ENCODE measurements at places on chromosomes 12 and 14.

- no peak for DNase-seq
Measured at GRCh38 chr14:70995671-70996070, 88.4 kb downstream of the PCNX1 start.

DNA sequence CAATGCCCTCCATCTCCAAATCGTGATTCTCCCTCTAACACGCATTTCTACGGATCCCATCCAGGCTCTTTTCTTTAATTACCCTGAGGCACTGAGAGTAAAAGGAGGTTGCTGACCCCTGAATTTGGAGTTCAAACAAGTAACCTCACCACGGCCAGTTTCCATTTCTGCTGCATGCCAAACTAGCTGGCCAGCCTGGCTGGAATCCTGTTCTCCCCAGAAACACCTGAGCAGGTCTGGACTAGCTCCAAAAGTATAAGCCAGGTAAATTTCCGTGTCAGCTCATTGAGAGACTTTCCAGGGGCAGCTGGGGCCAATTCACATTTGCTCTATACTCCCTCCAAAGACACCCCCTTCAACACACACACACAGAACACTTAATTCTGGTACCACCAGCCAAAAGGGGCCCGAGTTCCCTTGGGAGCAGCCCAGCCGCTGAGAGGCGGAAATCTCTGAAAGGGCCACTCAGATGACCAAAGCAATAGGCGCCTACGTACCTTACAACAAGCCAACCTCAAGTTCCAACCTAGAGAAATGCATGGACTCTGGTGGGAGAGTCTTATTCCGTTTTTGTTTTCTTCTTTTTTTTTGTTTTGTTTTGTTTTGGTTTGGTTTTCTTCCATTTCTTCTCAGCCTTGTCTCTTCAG, 131.4 kb downstream of the NDUFA12 start:
- DNase-seq: no peak

DNA sequence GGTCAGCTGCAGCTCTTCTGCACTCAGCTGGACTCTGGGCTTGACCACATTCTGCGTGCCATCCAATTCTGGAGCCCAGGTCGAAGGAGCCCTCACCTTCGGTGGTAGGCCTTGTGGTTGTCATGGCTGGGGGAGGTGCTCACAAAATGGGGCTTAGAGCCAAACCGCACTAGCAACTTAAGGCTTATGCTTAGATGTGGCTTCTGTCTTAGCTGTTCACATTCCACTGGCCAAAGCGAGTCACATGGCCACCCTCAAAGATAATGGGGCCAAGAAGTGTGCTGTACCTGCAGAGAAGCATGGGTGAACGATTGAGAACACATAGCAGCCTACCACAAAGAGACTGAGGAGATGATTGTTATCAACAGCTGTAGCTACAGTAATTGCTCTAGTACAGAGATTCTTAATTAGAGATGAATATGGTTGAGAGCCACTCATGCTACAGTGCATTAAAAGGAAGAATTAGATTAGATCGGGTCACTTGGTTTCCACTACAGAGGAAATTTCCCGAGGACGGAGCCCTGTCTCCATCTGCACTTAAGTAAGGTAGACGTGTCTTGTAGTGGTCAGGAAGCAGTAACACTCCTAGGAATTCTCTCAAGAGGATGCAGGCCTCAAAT, 334.6 kb upstream of the FKBP4 start:
- no peak for DNase-seq

GRCh38 chr12:3242199-3242863, 165.2 kb downstream of the TSPAN9 start:
- no peak for DNase-seq

DNA sequence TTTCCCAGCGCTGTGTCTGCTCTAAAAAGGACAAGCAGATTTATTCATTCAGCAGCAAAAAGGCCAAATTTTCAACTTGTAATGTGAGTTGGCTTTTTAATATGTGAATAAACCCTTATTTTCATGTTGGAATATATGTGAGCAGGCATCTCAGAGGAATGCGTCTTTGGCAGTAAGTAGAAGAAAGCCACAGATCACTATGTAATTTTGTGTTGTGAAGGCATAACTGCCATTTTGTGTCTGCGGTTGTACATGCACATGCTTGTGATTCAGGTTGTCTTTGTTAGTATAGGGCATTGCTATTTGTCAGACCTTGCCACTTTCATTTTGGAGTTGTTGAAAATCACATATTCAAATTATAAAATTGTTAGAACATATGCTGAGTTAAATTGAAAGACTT, 398.8 kb upstream of the RGS6 start:
- no peak for DNase-seq
